ENCODE measurements at places on chromosomes 2 and 18. TPM values are rescaled to one million over a fixed set of nuclear protein-coding genes. Genes with fewer than 3 reads are reported as not detected.

MYO7B gene
- 0.14 TPM for total RNA-seq

DNA sequence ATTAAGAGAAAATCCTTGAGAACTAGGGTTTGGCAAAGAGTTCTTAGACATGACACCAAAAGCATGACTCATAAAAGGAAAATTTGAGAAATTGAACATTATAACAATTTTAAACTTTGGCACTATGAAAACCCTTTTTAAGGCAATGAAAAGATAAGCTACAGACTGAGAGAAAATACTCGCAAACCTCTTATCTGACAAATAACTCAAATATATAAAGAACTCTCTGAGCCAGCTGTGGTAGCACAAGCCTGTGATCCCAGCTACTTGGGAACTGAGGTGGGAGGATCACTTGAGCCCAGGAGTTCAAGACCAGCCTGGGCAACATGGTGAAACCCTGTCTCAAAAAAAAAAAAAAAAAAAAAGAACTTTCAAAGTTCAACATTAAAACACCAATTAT, 70.5 kb downstream of the FAM168B start:
- DNase-seq: no peak
- no peaks in the 10 kb centered on the region for H3K4me1 ChIP-seq
- H3K36me3 ChIP-seq: no peaks in the 10 kb centered on the region
- no peak overlapping the region for H3K4me3 ChIP-seq
- peaks cover 5% of the 10 kb centered on the region for H3K27me3 ChIP-seq

DHRS9 gene
- not detected for total RNA-seq

POTEJ gene
- not detected for total RNA-seq

All from CD4-positive, alpha-beta T cell (primary cell).